ENCODE measurements at places on chromosomes 3 and 15.

DNA sequence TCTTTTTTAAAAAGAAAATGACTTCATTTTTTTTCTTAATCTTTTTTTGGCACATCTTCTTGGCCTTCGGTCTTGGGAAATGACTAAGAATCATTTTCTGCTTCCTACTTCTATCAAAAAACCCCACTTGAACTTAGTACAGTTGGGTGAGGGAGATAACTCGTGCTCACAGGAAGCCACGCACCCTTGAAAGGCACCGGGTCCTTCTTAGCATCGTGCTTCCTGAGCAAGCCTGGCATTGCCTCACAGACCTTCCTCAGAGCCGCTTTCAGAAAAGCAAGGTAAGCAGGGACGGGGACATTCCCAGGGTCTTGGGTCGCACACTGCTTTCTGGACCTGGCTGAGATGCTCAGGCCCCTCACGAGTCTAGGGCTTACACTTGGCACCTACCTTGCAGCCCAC lies at the start of gene CCR4:
Gene CCR4, plus strand, starts transcription at position 235 of the 402 bp plus-strand sequence. CDS start 1,779 bp downstream, outside the sequence.
- peak; percentile 55 for DNase-seq

GRCh38 chr3:141414800-141415462 lies 46.6 kb downstream of the ZBTB38 start:
- no peak for DNase-seq

GRCh38 chr3:4351164-4351855 lies 48.1 kb downstream of the SETMAR start:
- no peak for DNase-seq

DNA sequence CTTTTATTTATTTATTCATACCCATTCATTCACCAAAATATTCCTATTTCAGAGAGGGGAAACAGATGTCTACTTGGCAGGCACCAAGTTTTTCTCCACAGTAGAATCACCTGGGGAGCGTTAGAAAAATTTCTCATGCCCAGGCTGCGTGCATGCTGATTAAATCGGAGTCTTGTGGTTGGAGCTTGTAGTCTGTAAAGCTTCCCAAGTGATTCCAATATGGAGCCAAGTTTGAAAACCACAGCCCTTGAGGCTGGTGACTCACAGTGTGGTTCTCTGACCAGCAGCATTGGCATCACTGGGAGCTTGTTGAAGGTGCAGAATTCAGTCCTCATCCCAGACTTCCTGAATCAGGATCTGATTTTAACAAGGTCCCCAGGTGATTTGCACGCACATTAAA lies 49.7 kb downstream of the PDHB start:
- DNase-seq: no peak

DNA sequence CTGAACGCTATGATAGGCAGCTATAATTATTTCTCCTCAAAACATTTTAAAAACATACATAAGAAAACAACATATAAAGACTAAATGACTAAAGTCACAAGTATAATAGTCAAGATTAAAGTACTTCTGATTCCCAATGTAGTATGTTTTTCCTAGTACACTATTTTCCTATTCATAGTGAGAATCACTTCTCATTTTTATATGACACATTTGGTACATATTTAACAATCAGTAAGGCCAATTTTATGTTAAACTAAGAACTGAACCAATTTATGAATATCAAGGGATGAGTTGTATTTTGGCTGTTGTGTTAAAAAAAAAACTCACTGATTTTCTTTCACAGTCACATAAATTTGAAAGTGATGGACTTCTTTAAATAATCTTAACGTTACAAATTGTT lies 79.7 kb downstream of the DENND4A start:
- no peak for DNase-seq

- no peak for DNase-seq
These were observed 302.5 kb upstream of the GADL1 start for GRCh38 chr3:31196881-31197364.

- no peak for DNase-seq
These were observed 66.9 kb upstream of the SLC6A1 start for GRCh38 chr3:10925436-10926255.

GRCh38 chr3:177579419-177579818 lies 382.1 kb upstream of the TBL1XR1 start:
- DNase-seq: no peak

DNA sequence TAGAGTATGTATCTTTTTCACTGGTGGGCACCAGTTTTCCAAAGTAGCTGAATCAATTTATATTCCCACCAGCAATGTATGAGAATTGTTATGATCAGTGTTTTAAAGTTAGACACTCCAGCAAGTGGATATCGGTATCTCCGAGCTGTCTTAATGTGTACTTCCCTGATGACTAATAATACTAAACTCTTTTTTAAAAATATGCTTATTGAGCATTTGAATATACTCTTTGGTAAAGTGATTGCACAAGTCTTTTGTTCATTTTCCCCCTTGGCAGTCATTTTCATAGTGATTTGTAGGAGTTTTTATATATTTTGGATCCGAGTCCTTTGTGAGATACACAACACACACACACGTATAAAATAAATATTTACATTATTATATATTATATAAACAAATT lies 12.5 kb upstream of the FEM1B start:
- DNase-seq: no peak

GRCh38 chr3:56681984-56682461 lies 1.0 kb downstream of the TASOR start:
- DNase-seq: no peak
